ENCODE measurements at places on chromosomes 11 and 22.

DNA sequence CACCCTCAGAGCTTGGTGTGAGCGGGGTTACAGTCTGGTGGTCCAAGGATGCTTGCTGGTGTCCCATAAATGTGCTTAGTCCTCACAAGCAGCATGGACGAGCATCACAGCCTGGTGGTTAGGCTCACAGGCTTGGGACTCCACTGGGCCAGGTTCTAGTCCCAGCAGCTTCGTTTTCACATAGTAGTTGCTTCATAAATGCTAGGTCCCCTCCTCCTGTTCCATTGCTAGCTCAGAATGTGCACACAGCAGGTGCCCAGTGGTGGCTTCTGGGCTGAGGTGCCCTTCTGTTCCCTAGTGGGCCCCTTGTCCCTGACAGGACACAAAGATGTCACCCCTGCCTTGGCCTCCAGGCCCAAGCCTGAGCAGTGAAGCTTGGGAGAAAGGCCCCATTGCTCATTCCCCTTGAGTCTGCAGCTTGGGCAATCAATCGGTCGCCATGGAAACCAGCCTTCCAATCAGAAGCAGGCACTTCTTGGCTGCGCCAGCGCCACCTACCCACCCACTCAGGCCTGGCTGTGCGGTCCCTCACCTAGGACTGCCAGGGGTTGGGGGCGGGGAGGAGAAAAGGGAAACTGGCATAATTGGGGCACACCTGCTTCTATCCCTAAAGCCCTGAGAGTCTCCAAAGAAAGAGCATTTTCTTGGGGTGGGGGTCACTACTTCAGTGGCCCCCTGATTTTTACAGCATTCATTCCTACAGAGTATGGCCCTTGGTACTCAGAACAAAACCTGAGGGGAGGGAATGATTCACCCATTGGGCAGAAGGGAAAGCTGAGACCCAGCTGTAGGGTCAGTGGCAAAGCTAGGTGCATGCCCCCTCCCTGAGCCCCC, 48.1 kb downstream of the CYTH4 start:
- DNase-seq = no peak

GRCh38 chr22:24460418-24461089, 33.2 kb downstream of the ADORA2A start:
- DNase-seq = no peak

- DNase-seq = no peak
Measured at GRCh38 chr11:115990004-115990447, 485.8 kb upstream of the CADM1 start.

DNA sequence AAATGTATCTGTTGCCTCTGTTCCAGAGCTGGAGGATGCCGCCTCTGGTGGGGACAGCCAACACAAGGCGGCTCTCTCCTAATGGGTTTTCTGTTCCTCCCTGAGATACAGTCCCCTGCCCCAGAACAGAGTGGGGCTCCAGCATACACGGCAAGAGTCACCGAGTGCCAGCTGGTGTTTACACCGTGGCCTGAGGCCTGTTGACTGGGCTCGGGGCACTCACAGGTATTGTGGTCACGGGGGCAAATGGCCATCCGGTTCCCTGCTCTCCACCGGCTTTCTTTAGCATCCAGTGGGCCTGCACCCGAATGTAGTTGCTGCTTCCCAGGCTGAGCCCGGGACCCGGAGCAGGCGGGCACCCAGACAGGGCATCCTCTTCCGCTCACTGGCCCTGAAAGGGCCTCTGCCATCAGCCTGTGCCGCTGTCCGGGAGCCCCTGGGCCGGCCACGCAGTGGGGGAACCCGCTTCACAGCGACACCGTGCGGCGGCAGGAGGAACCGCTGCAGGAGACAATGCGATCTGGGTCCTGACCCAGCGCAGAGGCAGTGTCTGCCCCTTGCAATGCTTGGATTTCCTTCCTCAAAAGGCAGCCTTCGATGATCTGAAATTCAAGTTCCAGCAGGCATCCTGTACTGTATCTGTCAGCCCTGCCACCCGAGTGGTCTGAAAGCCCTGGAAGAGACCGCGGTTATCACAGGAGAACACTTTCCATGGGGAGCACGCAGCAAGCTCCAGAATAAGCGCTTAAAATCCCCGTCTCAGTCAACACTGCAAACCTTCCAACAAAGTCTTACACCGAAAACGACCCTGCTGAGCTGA, 859 bp upstream of the KRTAP5-5 start:
- DNase-seq = peak; percentile 51

- DNase-seq = no peak
Measured at GRCh38 chr11:62340269-62340901, 3.1 kb downstream of the ASRGL1 start.

DNA sequence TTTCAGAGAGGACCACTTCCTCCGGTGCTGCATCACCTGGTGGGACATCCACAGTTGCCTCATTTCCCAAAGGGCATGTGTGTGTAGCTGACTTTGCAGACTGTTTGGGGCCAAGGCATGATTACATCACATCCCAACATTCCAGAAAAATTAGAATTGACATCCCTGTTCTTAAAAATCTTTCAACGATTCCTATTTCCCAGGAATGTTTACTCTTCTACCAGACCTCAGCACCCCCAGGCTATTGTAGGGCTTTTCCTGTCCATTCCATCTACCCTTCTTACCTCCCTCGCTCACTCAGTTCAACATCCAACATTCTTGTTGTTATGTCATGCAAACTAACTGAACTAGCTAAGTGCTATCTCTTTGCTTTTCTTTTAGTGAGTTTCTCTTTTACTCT, 37.3 kb downstream of the PIWIL4 start:
- no peak for DNase-seq

- DNase-seq = no peak
Measured at GRCh38 chr11:113202431-113202830, 112.0 kb upstream of the TTC12 start.

DNA sequence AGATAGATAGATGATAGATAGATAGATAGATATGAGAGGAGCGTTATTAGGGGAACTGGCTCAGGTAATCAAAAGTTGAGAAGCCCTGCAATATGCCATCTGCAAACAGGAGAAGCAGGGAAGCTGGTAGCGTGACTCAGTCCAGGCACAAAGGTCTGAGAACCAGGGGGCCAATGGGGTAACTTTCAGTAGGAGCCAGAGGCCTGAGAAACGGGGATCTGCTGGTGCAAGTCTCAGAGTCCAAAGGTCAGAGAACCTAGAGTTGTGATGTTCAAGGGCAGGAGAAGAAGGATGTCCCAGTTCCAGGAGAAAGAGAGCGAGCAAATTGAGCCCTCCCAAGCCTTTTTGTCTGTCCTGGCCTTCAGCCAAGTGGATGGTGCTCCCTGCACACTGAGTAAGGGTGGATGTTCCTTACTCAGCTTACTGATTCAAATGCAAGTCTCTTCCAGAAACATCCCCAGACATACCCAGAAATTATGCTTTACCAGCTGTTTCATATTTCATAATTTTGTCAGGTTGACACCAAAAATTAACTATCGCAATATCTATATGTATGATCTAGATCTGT, 87.8 kb upstream of the SLC22A12 start:
- DNase-seq = no peak

DNA sequence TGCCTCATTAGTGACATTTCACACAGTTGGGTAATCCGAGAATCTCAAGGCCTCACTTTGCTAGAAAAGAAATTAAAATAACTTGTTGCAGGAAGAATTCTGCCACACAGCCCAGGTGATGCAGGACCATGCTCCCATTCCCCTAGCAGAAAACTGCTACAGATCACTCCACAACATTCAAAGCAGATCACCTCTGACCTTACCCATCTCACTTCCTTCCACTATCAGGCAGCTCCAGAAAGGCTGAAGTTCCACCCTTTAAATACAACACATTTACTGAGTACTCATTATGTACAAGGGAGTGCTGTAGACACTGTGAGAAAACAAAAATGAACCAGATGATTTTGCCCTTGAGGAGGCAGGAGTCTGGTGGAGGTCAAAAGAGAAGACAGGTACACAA, 231.0 kb downstream of the TTC28 start:
- no peak for DNase-seq

DNA sequence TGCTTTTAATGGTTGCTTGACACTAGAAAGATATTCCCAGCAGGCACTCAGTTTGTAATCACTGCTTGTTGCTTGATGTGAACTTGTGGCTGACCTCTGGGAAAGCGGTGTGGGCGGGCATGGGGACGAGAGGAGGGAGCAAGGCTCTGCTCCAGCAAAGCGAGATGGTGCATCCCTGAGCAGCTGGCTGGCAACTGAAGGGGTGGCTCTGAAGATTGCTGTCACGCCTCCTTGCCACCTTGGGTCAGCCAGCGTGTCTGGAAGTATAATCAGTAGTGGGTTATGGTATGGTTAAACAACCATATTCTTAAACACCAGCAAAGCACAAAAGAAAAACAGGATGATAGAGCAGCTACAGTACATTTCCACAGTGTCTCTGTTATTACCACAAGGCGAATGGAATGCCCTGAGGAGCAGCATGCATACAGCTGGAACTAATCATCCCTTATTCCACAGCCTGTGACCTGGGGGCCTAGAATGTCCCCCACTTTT, 124.5 kb downstream of the TRIM44 start:
- no peak for DNase-seq

- DNase-seq = no peak
Measured at GRCh38 chr11:66039765-66040164, 9.2 kb downstream of the GAL3ST3 start.

DNA sequence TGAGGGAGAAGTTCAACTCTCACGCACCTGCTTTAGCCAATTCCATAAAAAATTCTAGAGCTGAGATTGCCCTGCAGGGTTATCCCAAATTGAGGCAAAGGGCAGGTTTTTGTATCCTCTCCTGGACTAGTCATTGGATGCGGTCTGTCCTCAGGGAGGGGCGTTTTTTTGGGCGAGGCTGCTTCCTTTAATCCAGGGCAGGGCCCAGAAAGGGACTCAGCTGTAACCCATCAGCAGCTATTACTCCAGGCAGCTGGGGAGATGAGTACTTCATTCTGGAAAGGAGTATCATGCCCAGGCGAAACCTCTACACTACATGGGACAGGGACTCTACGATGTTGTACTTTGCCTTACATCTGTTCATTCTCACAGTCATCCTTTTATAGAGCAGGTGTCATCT, 103.3 kb downstream of the SCN3B start:
- DNase-seq = no peak

DNA sequence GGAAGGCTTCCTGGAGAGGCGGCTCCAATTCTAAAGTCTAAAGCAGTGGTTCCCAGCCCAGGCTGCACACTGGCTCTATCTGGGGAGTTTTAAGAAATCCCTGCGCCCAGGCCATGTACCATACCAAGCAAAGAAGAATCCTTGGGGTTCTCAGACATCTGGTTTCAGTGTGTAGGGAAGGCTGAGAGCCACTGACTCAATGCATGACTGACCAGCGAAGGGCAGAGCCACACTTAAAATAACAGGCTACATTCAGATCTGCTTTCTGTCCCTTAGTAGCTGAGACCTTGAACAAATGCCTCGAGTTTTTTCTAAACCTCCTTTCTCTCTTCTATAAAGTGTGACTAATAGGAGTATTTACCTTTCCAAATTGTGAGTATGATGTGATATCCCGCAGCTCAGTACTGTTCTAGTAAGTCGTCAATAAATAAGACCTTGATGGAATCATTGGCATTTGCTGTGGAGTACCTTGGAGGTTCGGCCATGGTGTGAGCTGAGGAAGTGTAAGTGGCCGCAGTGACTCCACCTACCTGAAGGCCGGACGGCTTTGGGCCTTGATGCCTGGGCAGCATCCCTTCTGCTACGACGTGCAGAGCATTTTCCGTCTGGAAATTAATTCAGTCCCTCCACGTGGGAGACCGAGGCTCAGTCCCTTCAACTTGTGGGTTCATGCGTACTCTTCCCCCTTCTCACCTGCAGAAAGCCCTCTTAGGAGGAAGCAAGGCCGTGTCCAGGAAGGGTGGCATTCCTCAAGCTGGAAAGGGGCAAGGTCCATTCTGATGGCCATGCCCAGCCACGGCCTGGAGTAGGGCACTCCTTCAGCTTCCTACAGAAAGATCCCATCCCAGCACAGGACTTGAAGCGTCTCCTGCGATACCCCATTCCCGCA, 25.1 kb downstream of the GLB1L2 start:
- no peak for DNase-seq

- no peak for DNase-seq
Measured at GRCh38 chr22:22397292-22397870, 111.2 kb downstream of the ZNF280B start.

DNA sequence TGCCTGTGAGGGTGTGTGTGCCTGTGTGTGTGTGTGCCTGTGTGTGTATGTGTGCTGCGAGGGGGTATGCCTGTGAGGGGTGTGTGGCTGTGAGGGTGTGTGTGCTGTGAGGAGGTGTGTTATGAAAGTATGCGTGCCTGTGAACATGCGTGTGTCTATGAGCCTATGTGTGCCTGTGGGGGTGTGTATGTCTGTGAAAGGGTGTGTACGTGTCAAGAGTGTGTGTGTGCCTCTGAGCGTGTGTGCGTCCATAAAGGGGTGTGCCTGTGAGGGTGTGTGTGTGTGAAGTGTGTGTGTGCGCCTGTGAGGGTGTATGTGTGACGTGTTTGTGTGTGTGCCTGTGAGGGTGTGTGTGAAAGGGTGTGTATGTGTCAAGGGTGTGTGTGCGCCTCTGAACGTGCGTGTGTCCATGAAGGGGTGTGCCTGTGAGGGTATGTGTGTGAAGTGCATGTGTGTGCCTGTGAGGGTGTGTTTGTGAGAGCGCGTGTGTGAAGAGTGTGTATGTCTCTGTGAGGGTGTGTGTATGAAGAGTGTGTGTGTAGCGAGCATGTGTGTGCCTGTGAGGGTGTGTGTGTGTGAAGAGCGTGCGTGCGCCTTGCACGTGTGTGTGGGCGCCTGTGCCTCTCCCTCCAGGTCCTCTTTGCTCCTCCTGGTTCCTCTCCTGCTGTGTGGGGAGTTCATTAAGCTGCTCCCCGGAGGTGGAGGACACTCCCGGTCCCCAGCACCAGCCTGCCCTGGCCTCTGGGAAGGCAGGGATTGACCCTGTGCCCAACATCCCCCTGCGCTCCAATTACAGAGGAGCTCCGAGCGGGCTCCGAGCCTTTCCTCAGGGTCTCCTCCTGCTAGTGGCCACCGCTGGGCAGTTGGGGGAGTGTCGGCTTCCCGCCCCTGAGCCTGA, 53.3 kb downstream of the CACNA1I start:
- DNase-seq = no peak

DNA sequence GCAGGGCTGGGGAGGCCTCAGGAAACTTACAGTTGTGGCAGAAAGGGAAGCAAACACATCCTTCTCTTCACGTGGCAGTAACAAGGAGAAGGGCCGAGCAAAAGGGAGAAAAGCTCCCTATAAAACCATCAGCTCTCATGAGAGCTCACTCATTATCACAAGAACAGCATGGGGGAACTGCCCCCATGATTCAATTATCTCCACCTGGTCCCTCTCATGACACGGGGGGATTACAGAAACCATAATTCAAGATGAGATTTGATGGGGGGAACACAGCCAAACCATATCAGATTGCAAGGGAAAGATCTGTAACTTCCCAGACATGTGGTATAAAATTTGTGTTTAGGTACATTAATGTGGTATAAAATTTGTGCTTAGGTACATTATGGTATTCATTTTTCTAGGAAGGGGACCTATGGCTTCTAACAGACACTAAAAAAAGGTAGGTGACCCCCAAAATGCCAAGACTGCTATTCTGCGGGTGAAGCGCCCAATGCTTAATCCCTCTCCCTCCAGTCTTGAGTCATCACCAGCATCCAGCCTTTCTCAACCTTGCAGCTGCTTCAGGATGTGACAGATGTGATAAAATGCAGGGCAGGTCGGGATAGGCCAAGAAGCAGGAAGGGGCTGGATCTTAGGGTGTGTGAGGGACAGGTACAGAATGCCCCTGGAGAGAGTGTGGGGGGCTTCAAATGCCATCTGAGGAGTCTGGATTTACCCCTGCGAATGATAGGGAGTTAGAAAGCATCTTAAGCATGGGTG, 57.7 kb upstream of the AMPD3 start:
- DNase-seq = no peak

Data from activated CD8-positive, alpha-beta memory T cell treated with anti-CD3 and anti-CD28 coated beads for 1 hour (primary cell).